CD8-positive, alpha-beta T cell (primary cell): ENCODE measurements at places on chromosomes 5 and 9. TPM values are rescaled to one million over a fixed set of nuclear protein-coding genes. Genes with fewer than 3 reads are reported as not detected.

- no peak for DNase-seq
Measured at GRCh38 chr5:135059000-135059923, 25.2 kb upstream of the PITX1 start.

GRCh38 chr5:12204761-12205160 is 300.5 kb upstream of the CTNND2 start:
- DNase-seq = no peak

DNA sequence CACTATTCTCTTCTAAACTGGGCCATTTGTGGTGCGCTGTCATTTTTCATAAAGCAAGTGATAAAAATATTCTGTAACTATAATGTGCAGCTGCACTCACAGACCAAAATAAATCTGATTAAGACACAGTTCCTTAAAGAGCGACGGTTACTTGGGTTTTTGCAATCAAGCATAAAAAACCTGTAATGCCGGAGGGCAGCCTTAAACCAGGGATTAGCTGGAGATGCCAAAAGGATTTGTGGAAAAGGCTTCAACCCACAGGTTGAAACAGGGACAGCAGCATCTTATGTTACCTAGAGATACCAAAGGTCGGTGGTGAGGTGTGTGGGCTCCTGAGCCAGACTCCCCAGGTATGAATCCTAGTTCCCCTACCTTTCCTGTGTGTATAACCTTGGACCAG is 49.3 kb downstream of the CTNND2 start:
- no peak for DNase-seq

- peak; percentile 2 for DNase-seq
Measured at GRCh38 chr9:137478962-137479861, 20.1 kb upstream of the NSMF start.

DNA sequence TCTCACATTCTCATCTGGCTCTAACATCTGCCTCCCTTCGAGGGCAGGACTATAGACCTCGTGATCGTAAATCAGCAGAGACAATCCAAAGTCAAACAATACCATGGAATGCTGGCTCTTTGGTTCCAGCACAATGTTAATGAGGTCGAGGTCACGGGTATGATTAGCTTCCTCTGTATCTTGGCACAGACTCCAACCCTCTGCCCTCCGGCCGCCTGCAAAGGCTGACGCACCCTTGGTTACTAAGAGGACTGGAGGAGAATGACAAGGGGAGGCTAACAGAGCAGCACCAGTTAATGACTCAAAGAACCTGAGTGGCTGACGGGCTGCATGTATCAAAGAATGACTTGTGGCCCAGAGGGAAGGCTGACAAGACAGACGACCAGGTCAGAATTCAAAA is 10.1 kb downstream of the LHFPL2 start:
- DNase-seq = no peak

GRCh38 chr9:101226161-101226560 is 158.6 kb downstream of the BAAT start:
- no peak for DNase-seq

DNA sequence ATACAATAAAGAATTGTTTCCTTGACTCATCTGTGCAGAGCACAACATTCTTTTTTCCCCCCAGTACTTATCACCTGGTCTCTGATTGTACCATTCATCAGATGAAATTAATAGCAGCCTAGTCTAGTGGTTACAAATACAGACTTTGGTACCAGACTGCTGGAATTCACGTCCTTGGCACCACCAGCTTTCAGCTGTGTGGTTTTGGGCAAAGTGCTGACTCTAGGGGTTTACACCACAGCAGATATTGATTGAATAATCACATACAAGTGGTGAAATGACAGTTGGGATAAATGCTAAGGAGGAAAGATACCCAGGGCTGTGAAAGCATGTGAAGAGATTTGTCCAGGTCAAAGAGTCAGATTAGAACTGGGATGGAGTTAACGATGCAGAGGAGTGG is 79.3 kb upstream of the ATP10B start:
- DNase-seq = no peak

IL17B gene
- not detected for total RNA-seq

SPATA31A3 gene
- total RNA-seq = not detected

GCNT4 gene
- 6.8 TPM for total RNA-seq
